ENCODE measurements at places on chromosomes 5 and 9.

DNA sequence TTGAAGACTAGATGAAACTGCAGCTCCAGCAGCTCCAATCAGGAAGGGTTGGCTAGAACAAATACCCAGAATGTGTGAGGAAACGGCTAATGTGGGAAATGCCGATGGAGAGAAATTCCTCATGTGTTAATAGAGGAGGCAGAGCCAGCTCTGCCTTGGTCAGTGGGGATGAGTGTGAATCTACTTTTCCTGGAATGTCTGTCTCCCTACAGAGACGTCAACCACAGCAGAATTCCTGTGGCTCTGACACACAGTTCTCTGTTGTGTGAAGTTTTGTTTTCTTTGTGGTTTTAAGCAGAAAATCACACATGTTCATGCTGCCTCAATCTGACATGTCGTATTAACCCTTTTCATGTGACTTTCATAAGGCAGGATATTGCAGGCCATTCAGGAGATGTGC is 476.6 kb upstream of the WWC1 start:
- no peak for DNase-seq

- no peak for DNase-seq
These were observed 5.8 kb upstream of the MYOZ3 start for GRCh38 chr5:150655221-150655620.

DNA sequence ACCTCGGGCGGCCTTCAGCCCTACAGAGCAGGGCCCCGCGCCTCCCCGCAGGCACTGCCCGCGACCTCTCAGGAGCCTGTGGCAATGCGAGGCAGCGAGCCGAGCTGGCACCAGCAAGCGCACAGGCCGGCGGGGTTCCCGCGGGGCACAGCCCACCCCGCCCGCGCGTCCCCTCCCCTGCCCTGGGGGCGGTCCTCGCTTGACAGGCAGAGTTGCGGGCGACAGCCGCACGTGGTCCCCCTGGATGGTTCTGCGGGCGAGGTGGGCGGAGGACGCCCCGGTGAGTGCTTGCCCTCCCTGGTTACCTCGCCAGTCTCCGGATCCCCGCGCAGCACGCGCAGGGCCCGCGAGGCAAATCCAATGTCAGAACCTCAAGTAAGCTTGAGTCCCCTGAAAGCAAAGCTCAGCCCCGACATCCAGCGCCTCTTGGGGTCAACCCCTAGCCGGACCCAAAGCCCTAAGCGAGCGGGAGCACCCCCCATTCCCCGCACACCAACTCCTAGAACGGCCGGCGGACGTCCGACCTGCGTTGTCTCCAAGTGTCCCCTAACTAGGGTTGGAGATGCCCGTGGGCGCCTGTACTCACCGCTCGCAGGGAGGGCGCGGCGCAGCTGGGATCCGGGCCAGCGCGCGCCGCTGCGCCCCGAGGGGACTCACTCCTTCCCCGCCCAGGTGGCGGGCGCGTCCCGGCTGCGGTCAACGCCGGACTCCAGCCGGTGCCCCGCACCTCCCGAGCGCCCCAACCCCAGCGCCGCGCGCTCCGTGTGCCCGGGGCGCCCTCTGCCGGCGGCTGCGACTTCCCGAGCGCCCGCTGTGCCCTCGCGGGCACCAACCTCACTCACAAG is at the start of gene DRD1:
Gene DRD1, minus strand, starts transcription at position 123 of the 845 bp plus-strand sequence. CDS start 1,083 bp downstream, outside the sequence.
- no peak for DNase-seq

DNA sequence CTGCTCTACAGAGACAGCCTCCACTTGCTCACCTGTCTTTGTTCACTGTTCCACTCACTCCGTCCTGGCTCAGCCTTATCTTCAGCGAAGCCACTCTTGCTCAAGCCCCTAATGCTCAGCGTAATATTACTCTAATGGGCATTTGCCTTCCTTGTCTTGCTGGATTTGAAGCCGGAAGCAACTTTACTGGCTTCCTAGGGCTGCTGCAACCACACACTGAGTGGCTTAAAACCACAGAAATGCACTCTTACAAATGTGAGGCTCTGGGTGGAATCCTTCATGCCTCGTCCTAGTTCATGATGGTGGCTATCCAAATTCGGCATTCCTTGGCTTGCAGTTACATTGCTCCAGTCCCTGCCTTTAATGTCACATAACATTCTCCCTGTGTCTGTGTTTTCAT is 85.5 kb upstream of the MARCHF11 start:
- no peak for DNase-seq

DNA sequence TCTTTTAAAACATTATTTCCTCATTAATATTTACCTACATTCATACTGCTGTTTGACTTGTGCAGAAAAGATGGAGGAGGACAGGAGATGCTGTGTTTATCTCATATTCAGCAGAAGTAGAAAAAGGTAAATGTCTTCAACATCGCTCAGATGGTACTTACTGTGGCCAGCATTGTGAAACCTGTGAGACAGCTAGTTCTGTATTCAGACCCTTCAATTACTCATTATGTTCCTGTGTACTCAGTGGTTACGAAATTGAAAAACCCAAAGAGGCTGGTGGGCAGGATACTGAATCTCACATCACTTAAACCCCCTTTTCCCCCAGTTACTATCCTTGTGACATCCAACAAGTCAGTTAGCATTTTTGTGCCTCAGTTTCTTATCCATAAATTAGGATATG is 216.0 kb downstream of the KDM4C start:
- no peak for DNase-seq

- no peak for DNase-seq
These were observed 391.1 kb upstream of the GRAMD2B start for GRCh38 chr5:126031989-126032716.

GRCh38 chr9:130983359-130983670 is 25.7 kb upstream of the LAMC3 start:
- DNase-seq, result no peak

GRCh38 chr5:169442403-169442874 is 141.1 kb upstream of the SPDL1 start:
- no peak for DNase-seq

DNA sequence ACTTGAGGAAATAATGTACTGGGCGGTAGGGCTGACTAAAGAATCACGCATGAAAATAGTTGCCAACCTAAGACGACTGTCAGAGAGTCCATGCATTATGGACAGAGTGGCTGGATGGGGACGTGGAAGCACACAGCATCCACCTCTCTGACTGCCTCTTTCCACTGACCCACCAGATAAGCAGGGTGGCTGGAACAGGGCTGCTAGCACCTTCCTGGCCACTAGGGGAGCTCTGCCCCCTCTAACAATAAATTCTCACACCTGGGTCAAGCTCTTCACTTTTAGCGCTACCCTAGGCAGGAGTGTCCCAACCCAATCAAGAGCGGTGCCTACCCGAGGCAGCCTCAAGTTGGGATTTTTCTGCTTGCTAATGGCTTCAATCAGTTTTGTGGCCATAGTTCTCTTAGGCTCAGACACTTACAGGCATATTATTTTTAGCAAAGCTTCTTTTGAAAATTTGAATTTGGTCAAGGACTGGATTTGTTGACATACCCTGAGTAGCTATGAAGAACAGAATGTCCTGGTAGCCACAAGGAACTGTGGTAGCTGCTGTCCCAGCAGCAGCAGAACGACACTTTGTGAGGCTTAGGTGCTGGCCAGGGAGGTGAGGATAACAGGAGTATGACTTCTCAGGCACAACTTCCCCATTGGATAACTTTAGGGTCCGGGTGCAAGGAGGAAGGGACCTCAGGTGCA is 6.9 kb upstream of the TPM2 start:
- DNase-seq, result no peak

DNA sequence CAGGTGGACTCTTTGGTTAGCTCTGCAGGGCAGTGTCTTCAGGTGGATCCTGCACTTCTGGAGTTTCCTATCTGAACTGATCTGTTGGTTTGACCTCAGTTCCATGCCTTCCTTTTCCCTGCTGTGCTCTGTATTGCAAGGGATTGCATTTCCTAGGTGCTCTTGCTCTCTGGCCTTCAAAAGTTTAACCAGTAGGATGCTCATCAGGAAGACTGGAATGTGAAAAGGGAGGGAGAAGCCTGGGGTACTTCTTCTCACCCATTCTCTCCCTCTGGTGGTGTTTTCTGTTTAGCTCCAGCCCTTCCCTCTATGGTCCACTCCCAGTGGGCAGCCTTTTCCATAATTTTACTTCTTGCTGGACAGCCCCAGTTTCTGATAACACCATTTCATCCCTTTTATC is 78.5 kb downstream of the ZNF618 start:
- DNase-seq, result no peak

- peak; percentile 94 for DNase-seq
These were observed at the start of gene PHYKPL for GRCh38 chr5:178232124-178232919. TSS of gene PHYKPL (minus strand) at chr5:178232802. CDS start at chr5:178232550, 252 bp downstream.

GRCh38 chr5:78843436-78843835 is 141.7 kb downstream of the ARSB start:
- DNase-seq, result no peak

DNA sequence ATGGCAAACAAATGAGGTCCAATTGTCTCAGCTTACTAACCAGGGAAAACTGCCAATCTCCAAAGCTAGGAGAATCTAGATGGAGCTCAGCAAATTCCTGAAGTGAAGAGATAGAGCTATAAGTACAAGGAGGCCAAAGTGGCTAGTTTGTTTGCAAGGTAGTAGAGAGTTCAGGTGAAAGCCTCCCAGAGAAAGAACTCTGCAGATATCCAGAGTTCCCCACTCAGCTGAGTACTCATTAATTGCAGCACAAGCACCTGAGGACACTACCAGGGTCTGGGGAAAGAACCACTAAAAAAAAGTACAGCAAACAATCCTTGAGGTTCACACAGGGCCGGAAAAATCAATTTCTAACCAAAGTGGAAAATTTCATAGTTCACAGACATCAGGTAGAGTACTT is 250.9 kb downstream of the TMEM232 start:
- no peak for DNase-seq

Data from mesenteric fat pad (tissue), 1 donor.